ENCODE measurements at places on chromosomes 2 and 18.

DNA sequence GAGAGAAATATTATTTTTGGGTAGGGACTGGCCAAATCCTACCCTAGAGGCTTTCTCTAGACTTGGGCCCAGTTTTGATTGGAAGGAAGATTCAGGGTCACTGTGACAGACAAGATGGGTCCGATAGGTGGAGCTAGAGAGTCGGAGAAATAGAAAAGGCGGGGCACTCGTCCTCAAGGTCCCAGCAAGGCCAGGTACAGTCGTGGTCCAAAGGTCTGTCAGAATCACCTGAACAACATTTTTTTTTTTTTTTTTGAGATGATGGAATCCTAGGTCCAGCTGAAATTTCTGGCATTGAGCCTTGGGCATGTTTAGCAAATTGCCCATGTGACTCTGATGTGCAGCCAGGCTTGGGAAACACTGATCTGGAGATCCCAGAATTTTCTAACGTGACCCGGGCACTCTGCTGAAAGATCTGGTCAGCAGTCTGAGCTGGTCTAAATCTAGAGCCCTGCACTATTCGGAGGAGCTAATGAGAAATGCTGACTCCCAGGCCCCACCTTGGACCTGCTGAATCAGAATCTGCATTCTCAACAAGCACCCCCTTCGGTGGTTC, 23.0 kb upstream of the NTSR2 start:
- DNase-seq: peak; percentile 39

- no peak for DNase-seq
Measured at GRCh38 chr2:51413726-51414125, 381.8 kb upstream of the NRXN1 start.

DNA sequence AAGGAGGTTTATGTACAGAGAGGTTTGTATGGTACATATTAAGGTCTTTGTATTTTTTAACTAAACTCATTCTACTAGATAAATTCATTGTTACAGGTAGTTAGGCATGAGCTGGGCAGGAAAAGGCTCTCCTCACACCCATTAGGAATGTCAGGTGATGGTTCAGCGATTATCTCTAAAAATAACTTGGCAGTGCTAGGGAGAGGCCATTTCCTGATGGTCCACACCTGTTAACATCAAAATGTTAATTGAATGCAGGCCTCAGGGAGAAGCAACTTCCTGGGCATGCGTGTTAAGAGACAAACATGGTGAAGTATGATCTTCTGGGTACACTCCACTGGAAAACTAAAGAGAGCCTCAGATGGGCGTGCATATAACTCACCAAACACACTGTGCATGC, 73.6 kb downstream of the ARL6IP6 start:
- DNase-seq: no peak

GRCh38 chr2:28209864-28210263, 182.8 kb upstream of the FOSL2 start:
- no peak for DNase-seq

DNA sequence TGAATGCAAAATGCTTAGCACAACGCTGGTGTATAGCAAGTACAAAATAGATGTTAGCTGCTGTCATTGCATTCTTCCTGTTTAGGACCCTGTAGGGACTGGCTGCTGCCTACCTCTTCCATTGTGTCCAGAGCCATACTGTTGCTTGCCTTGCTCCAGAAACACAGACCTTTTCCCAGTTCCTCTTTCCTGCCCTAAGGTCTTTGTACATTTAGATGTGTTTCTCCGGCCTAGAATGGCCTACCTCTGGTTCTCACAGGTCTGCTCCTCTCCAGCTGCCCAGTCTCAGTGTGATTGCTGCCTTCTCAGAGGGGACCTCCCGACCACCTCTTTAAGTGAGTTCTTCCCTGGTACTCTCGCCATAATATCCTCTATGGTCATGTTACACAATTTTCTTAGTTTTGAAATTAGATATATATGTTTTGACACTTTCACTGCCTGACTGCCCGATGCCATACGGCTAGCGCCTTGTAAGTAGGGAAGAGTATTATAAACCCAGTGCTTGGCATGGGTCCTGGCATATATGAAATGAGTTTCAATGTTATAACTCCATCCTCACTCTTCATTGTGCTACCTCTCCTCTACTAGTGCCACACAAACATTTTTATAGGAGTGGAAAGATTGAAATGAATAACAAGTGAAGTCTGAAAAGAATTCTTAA, 48.3 kb downstream of the RFTN2 start:
- no peak for DNase-seq

DNA sequence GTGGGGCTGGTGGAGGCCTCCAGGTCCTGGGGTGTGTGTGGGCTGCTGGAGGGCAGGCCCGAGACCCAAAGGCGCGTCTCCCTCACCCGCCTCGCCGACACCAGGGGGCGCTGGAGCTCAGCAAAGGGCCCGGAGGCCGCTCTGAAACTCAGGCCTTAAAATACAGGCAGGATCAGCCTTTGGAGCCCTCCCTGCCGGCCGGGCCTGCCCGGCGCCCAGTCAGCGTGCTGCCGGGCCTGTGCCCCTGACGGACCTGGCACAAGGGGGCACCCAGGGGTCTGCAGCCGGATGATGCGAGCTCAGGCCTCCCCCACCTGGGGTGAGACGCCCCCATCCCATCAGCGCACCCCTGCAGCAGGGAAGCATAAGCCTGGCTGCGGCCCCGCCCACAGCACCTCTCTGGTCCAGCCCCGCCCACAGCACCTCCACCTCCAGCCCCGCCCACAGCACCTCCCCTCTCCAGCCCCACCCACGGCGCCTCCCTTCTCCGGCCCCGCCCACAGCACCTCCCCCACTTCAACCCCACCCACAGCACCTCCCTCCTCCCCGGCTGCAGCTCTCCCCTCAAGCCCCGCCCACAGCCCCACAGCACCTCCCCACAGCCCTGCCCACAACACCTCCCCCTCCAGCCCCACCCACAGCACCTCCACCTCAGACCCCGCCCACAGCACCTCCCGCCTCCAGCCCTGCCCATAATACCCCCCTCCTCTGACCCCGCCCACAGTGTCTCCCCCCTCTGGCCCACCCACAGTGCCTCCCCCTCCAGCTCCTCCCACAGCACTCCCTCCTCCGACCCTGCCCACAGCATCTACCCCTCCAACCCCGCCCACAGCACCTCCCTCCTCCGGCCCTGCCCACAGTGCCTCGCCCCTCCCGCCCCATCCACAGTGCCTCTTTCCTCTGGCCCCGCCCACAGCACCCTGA, 92.8 kb upstream of the OTOS start:
- peak; percentile 61 for DNase-seq

DNA sequence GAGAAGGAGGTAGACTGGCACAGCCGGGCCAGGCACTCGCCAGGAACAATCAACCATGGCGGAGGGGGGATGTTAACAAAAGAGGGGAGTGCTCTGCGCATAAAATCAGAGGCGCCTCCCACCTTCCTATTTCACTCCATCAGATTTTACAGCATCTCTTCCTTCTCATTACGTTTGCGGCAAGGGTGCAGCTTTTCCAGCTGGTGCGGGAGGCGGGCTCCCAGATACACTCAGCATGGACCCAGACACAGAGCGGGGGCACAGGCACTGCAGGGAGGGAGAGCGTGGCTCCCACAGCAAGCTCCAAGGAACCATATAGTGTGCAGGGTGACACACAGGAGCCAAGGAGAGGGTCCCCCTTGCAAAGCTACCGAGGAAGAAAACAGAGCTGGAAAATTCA, 176.3 kb downstream of the EIPR1 start:
- DNase-seq: no peak

GRCh38 chr2:56565143-56565542, 381.4 kb downstream of the CCDC85A start:
- no peak for DNase-seq

- DNase-seq: no peak
Measured at GRCh38 chr2:152355409-152355831, 20.4 kb downstream of the FMNL2 start.

GRCh38 chr18:35467624-35468016, 30.1 kb downstream of the INO80C start:
- DNase-seq: no peak

DNA sequence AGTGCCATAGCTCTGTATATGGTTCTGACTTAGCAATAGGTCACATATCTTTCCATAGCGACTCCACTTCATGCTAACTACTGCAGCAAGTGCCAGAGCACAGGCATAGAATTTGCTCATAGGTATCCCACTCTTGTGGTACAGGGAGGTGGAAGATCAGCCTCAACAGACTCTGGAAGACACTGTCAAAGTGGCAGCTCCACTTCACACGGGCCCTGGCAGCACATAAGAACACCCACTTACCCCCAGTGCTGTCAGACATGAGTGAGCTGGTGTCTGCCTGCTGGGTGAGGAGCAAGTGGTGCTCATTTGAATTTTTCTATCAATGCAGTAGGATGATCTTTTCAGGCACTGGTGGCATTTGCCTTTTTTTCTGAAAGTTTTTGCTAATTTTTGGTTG, 48.6 kb downstream of the BCL2L11 start:
- DNase-seq: no peak

DNA sequence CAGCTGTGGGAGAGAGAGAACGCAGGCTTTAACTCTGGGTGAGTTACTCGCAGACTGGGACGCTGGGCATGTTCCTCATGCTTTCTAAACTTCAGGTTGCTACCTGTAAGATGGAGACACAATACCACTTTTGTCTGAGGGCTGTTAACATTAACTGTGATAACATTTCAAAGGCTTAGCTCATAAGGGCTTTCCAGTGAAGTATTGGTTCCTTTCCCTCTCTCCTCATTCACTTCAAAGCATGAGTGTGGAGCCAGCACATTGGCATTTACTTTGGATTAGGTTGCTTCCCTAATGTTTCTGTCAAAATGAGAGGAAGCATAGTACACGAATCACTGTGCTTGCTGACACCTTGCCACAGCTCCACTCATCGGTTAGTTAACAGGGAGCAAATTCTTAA, 30.2 kb downstream of the INSIG2 start:
- DNase-seq: no peak

DNA sequence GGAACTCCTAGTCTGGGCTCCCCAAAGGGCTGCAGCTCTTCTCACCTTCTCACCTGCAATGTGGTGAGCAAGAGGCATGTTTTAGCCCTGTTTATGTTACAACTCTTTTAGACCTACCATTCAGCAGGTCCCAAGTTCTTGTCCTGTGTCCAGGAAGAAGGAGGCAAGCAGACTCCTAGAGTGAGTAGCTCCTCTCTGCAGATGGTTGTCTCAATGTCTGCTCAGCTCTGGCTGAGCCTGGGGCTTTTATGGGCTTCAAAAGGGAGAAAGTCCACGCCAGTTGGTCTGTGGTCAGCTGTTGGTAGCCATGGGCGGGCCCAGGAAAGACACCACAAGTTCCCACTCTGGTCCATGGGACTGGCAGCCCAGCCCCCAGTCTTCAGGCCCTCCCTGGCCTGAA, 148.1 kb upstream of the HS6ST1 start:
- DNase-seq: no peak

DNA sequence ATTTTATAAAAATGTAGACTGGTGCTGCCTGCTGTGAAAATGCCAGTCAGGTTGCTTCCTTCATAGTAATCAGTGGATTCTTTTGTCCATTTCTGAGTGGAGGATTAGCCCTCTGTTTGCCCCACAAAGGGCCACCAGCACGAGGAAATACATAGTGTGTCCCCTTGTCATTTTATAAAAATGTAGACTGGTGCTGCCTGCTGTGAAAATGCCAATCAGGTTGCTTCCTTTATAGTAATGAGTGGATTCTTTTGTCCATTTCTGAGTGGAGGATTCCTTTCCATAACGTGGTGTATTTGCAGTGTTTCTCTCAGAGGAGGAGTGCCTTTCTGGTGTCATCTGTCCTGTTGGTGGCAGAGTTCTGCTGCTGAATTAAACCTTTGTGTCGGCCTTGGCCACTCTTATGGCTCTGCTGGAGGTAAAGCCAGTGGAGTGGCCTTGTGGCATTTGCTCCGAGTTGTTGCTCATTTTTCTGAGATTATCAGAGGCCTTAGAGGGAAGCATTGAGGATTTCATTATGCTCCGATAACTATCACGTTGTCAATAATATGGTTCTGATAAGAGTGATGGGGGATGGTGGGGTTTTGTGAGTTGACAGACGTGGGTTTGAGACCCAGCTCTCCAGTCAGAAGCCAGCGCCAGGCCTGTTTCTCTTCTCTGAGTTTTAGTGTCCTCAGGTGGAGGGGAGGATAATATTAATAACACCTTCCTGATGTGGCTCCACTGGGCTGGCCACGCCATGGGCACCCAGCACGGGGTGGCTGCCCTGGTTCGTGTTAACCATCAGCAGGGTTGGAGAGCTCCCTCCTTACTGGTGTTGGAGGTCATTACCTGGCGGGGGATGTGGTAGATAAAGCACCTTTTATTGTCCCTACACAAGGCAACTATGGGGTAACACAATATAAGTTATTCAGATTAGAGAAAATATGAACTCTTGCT, 96.6 kb downstream of the NEDD4L start:
- no peak for DNase-seq

DNA sequence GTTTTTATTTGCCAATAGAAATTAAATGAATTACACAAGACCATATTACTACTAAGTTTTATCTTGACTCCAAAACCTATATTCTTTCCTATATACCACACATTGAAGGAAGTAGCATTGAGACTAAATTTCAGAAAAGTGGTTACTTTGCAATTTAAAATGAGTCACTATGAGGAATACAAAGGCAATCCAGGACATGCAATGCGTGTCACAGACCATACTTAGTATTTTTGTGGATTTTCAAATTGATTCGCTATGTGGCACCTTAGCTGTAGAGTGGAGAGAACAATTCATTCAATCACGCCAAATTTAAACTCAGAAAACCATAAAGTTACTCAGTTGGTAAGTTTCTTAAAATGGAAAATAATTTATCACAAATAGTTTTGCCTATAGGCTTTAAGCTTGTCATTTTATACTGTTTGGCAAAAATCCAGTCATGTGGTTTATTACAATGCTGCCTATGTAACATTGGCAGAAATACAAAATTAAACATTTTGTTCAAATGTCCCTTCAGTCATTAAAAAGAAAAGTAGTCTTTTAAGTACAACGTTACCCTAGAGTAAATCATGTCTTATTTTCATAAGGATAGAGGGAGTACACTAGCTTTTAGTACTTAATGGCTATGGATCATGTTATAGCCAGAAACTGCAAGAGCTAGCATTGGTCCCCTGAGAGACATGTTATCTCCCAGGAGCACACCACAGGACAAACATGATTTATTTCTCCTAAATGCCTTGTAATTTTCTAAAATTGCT, 222.8 kb upstream of the CDH7 start:
- DNase-seq: no peak

GRCh38 chr2:176111846-176112374, 4.7 kb upstream of the HOXD10 start:
- no peak for DNase-seq

DNA sequence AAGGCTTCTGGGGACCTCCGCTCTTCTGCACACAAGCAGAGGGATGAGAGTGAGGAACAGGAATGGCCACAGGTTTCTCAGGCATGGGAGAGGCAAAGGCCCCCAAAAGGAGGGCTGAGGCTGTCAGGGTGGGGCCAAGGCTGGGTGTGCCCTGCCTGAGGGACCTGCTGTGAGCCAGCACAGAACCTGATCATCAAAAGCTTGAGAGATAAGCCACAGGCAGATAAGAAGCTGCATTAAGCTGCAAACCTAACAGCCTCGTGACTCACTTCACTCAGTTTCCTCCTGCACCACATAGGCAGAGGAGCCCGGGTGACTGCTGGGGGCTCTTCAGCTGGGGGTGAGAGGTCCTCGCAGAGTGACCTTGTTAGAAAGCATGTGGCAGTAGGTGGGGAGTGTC, 64.5 kb upstream of the LAPTM4A start:
- peak; percentile 31 for DNase-seq

All from Jurkat, Clone E6-1 (cell line).